Posterior vena cava (tissue), 2 donors: ENCODE measurements at places on chromosomes 2 and 18. TPM values are rescaled to one million over a fixed set of nuclear protein-coding genes. Genes with fewer than 3 reads are reported as not detected.

The IL37 gene
- not detected for total RNA-seq

The AMER3 gene
- not detected for total RNA-seq

The IL36G gene
- not detected for total RNA-seq

The WNT10A gene
- total RNA-seq, result not detected

The SERPINB13 gene
- not detected for total RNA-seq

The GPR45 gene
- total RNA-seq, result not detected

The NT5C1B gene
- not detected for total RNA-seq
